ENCODE measurements at places on chromosomes 3 and 15. TPM values are rescaled to one million over a fixed set of nuclear protein-coding genes. Genes with fewer than 3 reads are reported as not detected.

DNA sequence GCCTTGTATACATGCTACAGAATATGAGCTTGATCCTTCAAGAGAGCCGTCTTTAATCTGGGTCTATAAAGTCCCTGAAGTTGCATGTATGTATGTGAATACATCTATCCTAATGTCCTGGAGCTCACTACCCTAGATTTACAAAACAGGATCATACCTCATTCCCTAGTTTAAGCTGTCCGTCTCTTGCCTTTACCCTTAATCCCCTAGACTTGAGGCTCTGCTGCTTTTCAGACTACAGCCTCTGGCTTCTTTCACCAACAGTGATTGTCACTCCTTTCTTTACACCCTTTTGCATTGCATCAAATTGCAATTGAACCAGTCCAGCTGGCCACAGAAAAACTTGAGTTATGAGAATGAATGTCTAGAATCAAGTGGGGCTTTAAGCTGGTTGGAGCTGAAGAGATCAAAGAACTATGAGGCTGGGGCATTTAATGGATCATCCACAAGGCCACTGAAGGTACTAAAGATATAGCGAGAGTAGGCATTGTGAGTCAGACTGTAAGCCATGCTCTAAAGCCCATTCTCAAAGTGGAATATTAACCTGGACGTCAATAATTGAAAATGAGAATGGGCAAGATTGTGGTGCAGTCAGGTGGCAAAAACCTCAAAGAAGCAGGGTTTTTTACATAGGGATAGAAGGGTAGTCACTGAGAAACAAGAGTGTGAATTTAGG is 12.3 kb upstream of the PLD1 start:
- no peak overlapping the region for H3K4me3 ChIP-seq
- peaks cover 22% of the 10 kb centered on the region for H3K4me1 ChIP-seq
- H3K27me3 ChIP-seq, result peaks cover 5% of the 10 kb centered on the region
- no peak for DNase-seq
- no peaks in the 10 kb centered on the region for H3K36me3 ChIP-seq

DNA sequence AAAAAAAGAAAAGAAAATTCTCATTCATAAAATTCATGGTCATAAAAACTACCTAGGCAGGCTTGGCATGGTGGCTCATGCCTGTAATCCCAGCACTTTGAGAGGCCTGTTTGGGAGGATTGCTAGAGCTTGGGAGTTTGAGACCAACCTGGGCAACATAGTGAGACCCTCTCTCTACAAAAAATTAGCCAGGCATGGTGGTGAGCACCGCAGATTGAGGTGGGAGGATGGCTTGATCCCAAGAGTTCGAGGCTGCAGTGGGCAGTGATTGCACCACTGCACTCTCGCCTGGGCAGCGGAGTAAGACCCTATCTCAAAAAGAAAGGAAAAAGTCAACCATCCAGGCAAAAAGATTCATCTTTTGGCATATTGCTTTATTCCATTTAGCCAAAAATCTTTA is 58.5 kb downstream of the MEIS2 start:
- H3K27me3 ChIP-seq, result no peaks in the 10 kb centered on the region
- DNase-seq, result no peak
- no peaks in the 10 kb centered on the region for H3K4me1 ChIP-seq
- no peak overlapping the region for H3K4me3 ChIP-seq
- no peaks in the 10 kb centered on the region for H3K36me3 ChIP-seq
- H3K27ac ChIP-seq, result no peak overlapping the region

GRCh38 chr3:149575961-149576564 is 81.8 kb downstream of the WWTR1 start:
- H3K4me1 ChIP-seq, result peaks cover 71% of the 10 kb centered on the region
- peak overlapping the region; percentile 18 for H3K27ac ChIP-seq
- peaks cover 2% of the 10 kb centered on the region for H3K36me3 ChIP-seq
- peak; percentile 25 for DNase-seq
- peak overlapping the region; percentile 41 for H3K4me3 ChIP-seq
- H3K27me3 ChIP-seq, result peaks cover 23% of the 10 kb centered on the region

GRCh38 chr15:36899696-36900095 is 200.7 kb downstream of the MEIS2 start:
- no peaks in the 10 kb centered on the region for H3K36me3 ChIP-seq
- no peak overlapping the region for H3K4me3 ChIP-seq
- H3K27ac ChIP-seq, result no peak overlapping the region
- H3K4me1 ChIP-seq, result no peaks in the 10 kb centered on the region

GRCh38 chr15:25790000-25790660 is 73.0 kb downstream of the ATP10A start:
- H3K27me3 ChIP-seq, result no peaks in the 10 kb centered on the region
- H3K36me3 ChIP-seq, result peaks cover 2% of the 10 kb centered on the region
- peaks cover 78% of the 10 kb centered on the region for H3K4me1 ChIP-seq
- DNase-seq, result peak; percentile 60
- H3K4me3 ChIP-seq, result peak overlapping the region; percentile 65
- H3K27ac ChIP-seq, result peak overlapping the region; percentile 29

GRCh38 chr15:78040653-78041244 is 36.8 kb downstream of the TBC1D2B start:
- peaks cover 4% of the 10 kb centered on the region for H3K36me3 ChIP-seq
- no peaks in the 10 kb centered on the region for H3K27me3 ChIP-seq
- no peak for DNase-seq
- H3K27ac ChIP-seq, result peak overlapping the region; percentile 93

GRCh38 chr3:62589078-62589477 is 215.7 kb upstream of the FEZF2 start:
- no peak overlapping the region for H3K4me3 ChIP-seq
- H3K27me3 ChIP-seq, result no peaks in the 10 kb centered on the region
- no peak overlapping the region for H3K27ac ChIP-seq
- H3K36me3 ChIP-seq, result no peaks in the 10 kb centered on the region

- peaks cover 36% of the 10 kb centered on the region for H3K4me1 ChIP-seq
- DNase-seq, result no peak
- H3K36me3 ChIP-seq, result no peaks in the 10 kb centered on the region
- H3K27ac ChIP-seq, result no peak overlapping the region
- no peaks in the 10 kb centered on the region for H3K27me3 ChIP-seq
These were observed 2.6 kb upstream of the IDH3A start for GRCh38 chr15:78146425-78147154.

DNA sequence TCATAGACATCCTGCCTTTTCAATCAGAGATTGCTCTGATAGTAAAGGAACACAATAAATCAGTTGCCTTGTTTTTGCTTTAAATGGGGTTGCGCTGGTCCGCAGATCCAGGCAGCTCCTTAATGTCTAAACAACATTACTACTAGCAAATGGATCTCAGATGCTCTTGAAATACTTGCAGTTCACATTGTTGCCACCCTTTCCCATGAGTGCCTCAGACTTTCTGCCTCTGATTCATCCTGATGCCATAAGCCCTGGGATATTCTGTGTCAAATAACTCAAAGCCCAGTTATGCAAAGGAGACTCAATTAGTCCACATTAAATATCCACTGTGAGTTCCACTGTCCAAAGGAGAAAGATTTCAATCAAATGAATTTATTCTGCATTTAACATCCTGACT is 196.7 kb downstream of the PLCH1 start:
- DNase-seq, result no peak
- no peak overlapping the region for H3K4me3 ChIP-seq
- no peaks in the 10 kb centered on the region for H3K27me3 ChIP-seq

CPN2 gene
- total RNA-seq, result not detected

UBE2Q2 gene
- 20.7 TPM for total RNA-seq

SLC22A14 gene
- total RNA-seq, result 0.21 TPM

PAK6 gene
- 1.2 TPM for total RNA-seq
